ENCODE measurements at places on chromosomes 11 and 22. TPM values are rescaled to one million over a fixed set of nuclear protein-coding genes. Genes with fewer than 3 reads are reported as not detected.
A peak's percentile ranks its signal among the peaks of the same experiment; 100 is the strongest.

DNA sequence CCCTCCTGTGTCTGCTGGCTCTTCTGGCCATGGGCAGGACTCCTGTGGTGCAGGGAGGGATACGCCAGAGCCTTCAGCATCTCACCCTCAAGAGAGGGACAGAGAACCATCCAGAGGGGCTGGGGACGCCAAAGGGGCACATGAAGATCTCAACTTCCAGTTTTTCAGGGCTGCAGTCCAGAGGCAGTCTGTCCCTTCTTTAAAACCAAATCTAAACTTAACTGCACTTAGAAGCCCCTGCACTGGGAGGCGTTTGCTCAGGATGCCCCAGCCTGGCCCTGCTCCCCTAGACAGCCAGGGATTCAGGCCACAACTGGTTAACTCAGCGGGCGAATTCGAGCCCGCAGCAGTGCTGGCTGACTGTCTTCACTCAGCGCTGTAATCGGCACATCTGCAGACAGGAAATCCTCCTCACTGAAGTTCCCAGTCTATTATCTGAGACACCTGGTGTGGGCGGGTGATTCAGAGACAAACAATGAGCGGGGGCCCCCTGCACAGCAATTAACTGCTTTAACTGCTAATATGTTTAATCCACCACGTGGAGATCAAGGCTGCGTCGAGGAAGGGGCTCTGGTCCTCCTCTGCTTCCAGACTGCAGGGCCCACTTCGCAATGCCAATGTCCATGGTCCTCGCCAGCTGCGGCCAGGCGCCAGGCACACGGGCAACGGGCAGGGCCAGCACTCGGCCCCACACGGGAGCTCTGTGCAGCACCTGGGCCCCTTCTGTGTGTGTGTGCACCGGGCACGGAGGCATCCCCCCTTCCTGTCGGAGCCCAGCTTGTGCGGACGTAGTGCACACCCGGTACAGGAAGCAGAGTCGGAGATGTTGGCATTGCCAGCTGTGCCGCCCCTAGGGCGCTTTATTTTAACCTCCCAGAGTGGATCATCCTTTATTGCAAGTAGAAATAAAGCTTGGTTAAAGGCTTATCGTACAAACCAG is 36.9 kb upstream of the GNB1L start:
- DNase-seq, result peak; percentile 92

GRCh38 chr11:29306527-29306926 is 710.3 kb downstream of the KCNA4 start:
- peak; percentile 85 for DNase-seq

Gene MS4A15
- total RNA-seq, result not detected

Gene TMPRSS4
- not detected for total RNA-seq

- DNase-seq, result no peak
Observed at GRCh38 chr11:79259800-79260199, 181.0 kb downstream of the TENM4 start.

DNA sequence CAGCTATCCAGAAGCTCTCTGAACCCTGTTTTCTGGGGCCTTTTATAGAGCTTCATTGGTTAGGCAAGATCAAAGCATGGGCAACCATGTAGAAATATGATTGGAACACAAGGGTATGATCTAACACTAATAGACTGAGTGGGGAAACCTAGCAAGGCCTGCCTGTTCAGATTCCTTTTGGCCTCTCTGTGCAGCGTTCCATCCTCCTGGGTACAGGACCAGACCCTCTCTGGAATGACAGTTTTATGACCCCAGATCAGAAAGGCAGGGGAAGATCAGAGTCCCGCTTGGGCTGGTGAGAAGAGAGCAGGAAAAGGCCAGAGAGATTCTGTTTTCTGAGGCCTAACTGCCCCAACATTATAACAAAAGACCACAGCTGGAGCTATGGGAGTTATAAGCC is 36.7 kb upstream of the VWA5A start:
- DNase-seq, result no peak

- peak; percentile 60 for DNase-seq
Observed at GRCh38 chr11:65898656-65899355, 1.4 kb downstream of the FOSL1 start.

GRCh38 chr11:2445746-2446551 is 1.1 kb downstream of the KCNQ1 start:
- no peak for DNase-seq

- DNase-seq, result no peak
Observed at GRCh38 chr22:42964994-42965699, 49.8 kb downstream of the PACSIN2 start.

DNA sequence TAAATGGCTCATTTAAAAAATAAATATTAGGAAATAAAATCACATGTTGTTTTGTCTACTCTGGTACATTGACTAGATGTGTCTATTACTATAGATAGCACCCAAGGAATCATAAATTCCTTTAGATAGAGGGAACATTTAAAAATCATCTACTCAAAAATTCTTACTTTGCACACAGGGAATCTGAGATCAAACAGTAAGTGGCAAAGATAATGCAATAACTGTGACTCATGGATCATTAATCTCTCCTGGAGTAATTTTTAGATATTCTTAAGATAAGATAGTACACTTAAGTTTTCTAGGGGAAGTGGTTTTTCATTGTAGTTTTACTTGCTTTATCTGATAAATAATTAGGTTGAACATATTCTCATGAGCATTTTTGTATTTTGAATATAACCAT is 468.9 kb downstream of the LUZP2 start:
- no peak for DNase-seq

Gene TBCEL
- total RNA-seq, result 27.9 TPM

Measured in GM23248 (cell line).